Spinal cord (tissue), 10 donors: ENCODE measurements at places on chromosomes 5 and 9. TPM values are rescaled to one million over a fixed set of nuclear protein-coding genes. Genes with fewer than 3 reads are reported as not detected.

DNA sequence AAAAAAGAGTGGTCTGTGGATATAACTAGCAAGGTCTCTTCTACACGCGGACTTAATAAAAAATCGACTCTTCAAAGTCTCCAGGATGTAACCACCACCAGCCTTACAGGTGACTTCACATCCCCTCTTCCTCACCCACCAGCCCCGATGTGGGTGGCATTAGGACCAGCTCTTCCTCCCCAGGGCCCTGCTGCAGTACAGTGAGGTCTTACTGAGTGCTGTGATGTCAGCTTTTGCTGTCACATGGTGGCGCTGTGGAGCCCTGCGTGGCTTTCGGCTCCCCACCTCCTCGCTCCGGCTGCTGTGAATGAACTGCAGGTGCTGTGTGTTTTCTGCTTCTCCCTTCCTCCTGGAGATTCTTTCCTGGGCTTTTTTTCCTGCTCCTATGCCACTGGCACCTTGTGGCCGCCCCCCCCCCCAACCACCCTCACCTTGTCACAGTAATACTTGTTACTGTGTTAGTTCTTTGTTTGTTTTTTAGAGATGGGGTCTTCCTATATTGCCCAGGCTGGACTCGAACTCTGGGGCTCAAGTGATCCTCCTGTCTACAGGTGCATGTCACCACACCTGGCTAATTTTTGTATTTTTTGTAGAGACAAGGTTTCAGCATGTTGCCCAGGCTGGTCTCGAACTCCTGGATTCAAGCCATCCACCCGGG lies 15.8 kb upstream of the RAPGEF1 start:
- DNase-seq: peak; percentile 60

GRCh38 chr9:95193067-95193466 lies 124.4 kb downstream of the FANCC start:
- DNase-seq: no peak

GRCh38 chr5:39118638-39119037 lies 44.4 kb upstream of the RICTOR start:
- no peak for DNase-seq

The ROR2 gene
- polyA plus RNA-seq: 4.8 TPM

DNA sequence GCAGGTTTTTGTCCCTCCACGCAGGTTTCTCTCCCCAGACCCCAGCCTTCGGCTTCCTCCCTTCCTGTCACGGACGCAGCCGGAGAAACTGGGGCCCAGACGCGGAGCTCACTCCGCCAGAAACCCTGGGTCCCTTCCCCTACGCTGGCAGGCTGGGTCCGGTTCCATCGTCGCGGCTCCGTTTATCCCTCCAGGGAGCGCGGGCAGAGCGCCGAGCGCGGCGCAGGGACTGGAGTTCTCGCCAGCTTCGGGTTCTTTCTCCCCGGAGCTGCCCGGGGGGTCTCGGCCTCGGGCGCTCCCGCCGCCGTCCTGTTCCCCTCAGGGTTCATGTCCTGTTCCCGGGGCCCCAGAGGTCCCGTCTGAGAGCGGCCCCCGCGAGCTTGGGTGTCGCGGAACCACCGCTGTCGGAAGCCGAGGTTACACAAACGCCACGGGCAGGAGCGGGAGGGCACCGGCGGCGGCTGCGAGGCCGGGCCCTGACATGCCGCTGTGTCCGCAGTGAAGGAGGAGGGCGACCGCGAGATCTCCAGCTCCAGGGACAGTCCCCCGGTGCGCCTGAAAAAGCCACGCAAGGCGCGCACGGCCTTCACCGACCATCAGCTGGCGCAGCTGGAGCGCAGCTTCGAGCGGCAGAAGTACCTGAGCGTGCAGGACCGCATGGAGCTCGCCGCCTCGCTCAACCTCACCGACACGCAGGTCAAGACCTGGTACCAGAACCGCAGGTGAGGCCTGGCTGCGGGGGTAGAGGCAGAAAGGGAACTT lies 4.6 kb downstream of the BARHL1 start:
- no peak for DNase-seq

The OBP2B gene
- polyA plus RNA-seq: not detected

The IGIP gene
- 14.0 TPM for polyA plus RNA-seq

The FOXD4L4 gene
- not detected for polyA plus RNA-seq

GRCh38 chr9:114968671-114969070 lies 38.3 kb upstream of the TNFSF8 start:
- DNase-seq: no peak

The CRHBP gene
- polyA plus RNA-seq: 7.5 TPM

DNA sequence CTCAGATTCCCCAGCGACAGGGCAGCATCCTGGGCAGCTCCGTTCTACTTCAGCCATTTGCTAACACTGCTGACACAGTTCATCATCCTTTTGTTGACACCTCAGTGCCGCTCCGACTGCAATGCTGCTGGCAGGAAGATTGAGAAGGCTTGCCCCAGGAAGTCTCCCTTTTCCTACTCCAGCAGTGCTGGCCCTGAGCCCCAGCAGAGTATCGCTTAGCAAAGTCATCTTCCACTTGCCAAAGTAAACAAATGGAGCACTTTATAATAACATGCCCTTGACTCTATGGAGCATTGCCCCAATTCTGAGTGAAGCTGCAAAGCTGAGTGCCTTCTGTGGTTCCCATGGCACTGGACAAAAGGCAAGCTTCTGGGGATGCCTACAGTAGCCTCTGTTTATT lies 32.2 kb downstream of the PRLR start:
- no peak for DNase-seq

The SPAG8 gene
- 16.5 TPM for polyA plus RNA-seq

- DNase-seq: no peak
These were observed 70.2 kb upstream of the CTSL start for GRCh38 chr9:87655731-87656130.

- DNase-seq: no peak
These were observed 54.9 kb upstream of the IRX4 start for GRCh38 chr5:1937590-1937989.

DNA sequence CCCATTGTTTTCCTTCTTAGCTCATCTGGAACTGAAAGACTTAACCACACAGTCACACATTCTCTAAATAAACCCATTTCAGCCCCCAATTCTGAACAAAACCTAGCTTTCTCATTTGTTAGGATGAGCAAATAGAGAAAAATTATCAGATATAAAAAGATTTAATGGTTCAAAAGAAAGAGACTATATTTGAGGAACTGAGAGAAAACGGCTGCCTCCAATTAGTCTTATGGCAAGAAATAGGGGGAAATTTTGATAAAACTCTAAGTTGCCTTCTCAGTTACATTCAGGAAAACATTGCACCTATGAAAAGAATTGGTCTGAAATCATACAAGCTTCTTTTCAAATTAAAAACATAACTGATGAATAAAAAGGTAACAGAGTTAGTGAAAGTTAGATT lies 63.7 kb upstream of the ALDH1B1 start:
- no peak for DNase-seq

DNA sequence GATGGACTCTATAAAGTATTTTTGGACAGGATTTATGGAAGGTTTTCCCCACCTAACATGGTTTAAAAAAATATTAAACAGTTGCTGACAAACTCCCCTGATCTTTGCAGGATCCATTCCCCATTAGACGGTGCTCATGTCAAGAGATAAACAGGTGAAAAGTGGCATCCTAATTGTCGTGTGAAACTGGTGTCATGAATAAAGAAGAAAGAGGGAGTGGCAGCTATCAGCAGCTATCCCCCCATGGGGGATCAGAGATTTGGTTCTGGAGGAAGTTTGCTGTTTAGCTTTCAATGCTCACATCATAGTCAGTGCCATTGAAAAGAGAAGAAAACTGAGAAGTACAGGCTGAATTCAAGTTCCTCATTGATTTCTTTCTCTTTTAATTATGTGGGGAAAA lies 329.3 kb upstream of the BRINP1 start:
- no peak for DNase-seq

DNA sequence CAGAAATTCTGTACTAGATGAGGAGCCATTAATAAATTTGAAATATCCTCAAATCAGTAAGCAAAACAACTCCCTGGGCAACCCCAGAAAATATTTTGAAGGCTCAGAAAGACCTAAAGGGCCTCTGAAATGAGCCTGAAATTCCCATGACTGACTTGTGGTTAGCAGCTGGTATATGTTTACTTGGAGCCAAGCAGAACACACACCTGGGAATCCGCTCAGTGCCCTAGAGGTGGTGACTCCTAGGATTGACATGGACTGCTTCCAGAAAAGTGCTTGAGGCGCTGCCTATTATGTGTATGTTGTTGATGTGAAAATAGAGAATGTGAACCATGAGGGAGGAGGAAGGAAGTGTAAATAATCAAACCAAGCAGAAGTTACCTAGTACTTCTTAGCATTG lies 14.7 kb downstream of the RFK start:
- no peak for DNase-seq

- DNase-seq: no peak
These were observed 51.1 kb downstream of the ENC1 start for GRCh38 chr5:74589204-74590056.

- no peak for DNase-seq
These were observed 170.4 kb upstream of the OTULINL start for GRCh38 chr5:14411216-14411615.

GRCh38 chr9:72443855-72444254 lies 77.6 kb upstream of the TMC1 start:
- DNase-seq: no peak

The TAF1L gene
- polyA plus RNA-seq: not detected
